ENCODE measurements at places on chromosomes 6 and 20.

DNA sequence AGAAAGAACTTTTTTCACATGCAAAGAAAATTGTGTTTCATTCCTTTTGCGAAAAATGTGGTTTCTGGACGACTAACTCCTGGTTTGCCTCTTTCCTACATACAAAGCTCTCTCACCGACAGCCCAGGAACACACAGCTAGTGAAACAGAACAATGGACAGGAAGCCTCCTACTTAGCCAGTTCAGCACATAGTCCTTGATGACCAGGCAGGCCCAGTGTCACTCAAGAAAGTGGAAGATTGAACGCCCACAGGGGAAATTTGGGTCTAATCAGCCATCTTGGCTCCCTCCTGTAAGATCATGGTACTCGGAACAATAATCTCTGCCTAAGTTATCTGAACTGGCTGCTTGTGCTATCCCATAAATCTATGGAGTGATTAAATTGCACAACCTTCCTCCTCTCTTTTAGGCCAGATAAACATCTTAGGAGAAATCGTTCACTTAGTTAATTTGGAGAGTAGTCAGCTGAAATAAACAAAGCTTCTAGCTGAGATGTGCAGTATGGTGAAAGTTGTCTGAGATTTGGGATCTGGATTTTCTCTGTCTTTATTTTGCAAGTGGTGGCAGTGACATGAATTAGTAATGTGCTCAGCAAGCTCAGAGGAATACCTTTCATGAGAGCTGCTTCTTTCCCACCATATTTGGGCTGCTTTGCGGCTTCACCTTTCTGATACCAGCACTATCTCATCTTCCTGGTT is 147.0 kb downstream of the MTFR2 start:
- no peak for DNase-seq

DNA sequence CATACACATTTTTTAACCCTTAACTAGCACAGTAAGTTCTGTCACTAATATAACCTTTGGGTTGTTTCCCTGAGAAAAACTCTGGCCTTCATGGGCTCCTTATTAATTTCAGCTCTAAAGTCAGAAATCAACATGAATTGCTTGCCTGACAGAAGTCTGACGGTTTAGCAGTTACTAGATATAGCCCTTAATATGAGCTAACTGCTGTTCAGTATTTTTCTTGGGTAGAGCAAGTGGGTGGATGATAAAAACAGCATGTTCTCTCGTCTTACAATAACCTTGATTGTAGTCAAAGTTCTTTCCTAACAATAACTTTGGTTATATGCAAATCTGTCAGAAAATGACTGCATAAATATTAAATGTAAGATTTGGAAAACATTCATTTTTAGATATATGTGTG is 81.0 kb downstream of the SH3BGRL2 start:
- DNase-seq, result no peak

DNA sequence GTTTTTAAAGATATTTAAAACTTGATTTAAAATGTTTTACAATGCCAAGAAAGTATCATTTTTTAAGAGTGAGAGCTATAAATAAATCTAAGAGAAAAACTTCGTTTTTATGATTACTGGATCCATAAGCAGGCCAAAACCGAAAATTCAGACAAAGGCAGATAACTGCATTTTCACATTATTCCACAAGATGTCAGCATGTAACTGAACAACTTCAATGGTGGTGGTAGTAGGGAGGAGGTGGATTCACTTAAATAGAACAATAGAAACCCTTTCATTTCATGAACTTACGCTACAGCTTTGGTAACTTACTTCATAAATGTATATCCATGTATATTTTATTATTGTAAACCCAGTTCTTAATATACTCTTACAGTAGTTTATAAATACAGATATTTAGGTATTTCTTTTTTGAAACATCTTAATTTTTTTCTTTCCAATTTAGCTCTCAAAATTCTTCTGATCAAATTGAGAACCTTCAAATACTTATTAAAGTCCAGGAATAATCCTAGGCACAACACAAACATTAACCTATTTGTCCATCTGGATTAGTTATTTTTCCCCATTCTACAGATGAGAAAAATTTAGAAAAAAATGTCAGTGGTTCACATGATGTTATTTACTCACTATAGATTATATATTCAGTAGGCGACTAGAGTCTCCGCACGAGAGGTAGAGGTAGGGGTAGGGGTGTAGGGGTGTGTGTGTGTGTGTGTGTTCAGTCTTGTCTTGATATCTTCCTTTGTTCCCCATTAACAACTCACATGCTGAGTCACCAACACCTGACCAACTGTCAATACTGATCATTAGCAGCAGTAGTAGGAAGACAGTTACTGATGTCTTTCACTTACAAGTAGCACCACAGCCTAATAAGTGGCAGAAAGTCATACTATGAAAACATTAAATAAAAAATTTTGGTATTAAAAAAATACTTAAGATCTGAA is 111.5 kb downstream of the ARHGAP18 start:
- DNase-seq, result peak; percentile 63

DNA sequence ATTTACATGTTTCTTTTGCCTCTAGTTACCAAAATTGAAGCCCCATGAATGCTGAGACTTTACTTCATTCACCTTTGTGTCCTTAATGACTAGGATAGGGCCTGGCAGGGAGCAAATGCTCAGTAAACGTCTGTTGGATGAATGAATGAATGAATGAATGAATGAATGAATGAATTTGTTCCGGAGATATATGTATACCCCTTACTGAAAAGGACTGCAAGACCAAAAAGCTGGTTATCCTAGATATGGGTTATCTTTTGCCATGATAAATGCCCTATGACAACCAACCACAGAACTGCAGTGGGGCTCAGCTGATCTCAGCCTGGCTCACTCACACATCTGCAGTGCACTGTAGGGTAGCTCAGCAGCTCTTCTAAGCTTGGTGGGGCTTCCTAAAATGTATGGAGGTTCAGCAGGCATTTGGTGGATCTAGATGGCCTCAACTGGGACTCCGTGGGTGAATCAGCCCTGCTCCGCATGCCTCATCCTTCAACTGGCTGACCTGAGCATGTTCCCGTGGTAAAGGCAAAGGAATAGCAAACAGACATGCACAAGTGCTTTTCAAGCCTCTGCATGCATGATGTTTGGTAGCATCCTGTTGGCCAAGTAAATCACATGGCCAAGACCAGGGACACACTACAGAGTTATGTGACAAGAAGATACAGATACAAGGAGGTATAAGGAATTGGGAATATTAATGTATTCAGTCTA is 378.7 kb upstream of the SOX4 start:
- DNase-seq, result no peak

- DNase-seq, result no peak
Measured at GRCh38 chr6:85015396-85015990, 251.1 kb upstream of the TBX18 start.

- no peak for DNase-seq
Measured at GRCh38 chr20:57581202-57582028, 20.5 kb downstream of the PCK1 start.

DNA sequence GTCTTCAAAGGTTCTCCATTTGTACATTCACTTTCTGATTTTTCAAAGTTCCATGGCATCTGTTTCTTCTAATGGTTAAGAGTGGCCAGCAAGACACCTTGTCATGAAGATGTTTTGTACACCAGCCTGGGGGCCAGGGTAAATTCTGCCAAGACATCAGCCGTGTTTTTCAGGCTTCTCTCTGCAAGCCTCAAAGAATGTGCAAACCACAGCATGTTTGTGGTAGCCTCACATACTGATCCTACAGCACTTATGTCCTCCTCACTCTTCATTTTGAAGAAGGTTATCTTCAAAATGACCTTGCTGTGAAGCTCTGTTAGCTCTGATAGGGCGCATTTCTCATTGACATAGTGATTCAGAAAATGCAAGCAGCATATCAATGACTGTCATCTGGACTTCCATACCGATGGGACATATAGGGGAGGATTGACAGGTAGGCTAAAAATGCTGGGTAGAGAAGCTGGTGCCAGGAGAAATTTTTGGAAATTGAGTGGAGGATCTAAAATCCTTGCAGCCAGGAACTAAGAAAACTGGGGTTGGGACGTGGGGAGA is 59.3 kb upstream of the SPTLC3 start:
- DNase-seq, result no peak

Data from memory B cell (primary cell).